Stimulated activated CD4-positive, alpha-beta T cell treated with anti-CD3 and anti-CD28 coated beads, TNF-alpha, amount 100 ng/mL, for 24 hours (primary cell): ENCODE measurements at places on chromosomes 13 and 19.

DNA sequence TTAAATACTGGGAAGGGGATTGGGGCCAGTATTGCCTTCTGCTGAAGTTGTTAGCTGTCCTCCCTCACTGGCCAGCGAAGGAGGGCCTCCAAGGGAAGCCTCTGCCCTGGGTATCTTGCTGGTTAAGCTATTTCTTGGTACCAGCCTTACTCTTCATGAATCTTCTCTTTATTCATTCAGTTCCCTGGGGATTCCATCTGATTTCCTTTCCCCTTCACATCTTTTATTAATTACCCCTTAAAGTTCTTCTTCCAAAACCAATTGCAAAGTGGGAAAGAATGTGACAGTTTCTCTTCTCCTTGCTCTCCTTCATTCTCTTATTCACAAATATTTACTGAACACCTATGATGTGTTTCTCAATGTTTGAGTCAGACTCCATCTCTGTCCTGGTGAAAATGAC lies 36.7 kb upstream of the STK24 start:
- no peak for DNase-seq

DNA sequence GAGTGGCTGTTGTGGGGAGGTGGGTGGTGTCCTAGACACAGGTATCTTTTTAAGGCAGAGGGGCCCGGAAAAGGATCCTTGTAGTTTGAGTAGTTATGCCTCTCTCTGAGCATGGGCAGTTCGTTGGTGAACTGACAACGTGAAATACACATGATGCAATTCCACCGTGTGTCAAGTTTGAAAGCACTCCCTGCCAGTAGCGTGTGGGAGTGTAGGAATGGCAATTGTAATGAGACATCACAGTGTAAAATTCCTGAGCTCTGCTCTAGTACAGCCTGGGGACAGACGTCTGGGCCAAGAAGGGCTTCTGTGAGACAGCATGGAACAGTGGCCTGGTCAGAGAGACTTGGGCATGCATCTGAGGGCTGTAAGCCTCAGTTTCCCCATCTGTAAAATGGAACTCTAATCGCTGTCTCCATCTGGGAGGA lies 10.4 kb upstream of the ASF1B start:
- DNase-seq, result no peak

DNA sequence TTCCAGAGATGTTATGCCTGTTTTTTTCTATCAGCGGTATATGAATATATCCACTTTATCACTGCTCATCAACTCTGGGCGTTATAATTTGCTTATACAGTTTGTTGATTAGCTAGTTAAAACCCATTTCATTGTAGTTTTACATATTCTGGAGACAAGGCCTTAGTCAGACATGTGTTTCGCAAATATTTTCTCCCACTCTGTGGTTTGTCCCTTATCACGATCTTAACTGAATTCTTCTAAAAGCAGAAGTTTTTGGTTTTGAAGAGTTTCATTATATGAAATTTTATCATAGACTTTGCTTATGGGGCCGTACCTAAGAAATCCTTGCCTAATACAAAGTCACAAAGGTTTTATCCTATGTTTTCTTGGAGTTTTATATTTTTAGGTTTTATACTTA lies 84.6 kb downstream of the FRY start:
- DNase-seq, result no peak

DNA sequence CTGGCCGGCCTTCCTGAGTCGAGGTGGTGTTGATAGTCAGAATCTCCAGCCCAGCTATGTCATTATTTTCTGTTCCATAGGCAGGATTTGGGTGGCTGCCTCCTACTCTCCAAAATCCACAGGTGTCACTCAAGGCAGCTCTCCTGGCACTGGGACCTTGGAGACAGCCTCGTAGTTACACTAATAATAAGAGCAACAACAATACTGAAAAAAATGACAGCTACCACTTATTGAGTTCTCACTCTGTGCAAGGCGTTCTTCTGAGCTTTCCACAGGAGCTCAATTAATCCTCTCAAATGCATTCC lies 12.2 kb upstream of the KLK12 start:
- no peak for DNase-seq

GRCh38 chr19:15166700-15167099 lies 34.1 kb downstream of the NOTCH3 start:
- no peak for DNase-seq

GRCh38 chr19:49436381-49437017 lies 4.8 kb downstream of the SLC17A7 start:
- DNase-seq, result no peak

DNA sequence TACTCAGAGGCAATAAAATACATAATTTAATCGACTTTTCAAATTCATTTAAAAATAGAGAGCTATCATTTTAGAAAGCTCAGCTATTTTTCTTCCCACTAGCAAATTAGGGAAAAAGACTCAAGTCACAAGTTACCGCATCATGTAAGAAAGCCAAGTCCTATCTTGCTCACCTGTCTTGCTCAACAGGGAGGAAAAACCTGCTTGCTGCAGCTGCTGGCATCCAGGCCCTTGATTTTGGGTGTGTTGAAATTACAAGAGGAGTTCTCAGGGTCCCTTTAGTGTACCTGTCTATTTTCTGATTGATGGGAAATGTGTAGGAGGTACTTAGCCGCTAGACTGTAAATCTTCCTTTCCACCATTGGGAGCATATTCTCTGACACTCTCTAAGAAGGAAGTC lies 22.2 kb downstream of the SLC10A2 start:
- DNase-seq, result no peak
